Epithelial cell of esophagus (primary cell): ENCODE measurements at places on chromosomes 2 and 18.
A peak's percentile ranks its signal among the peaks of the same experiment; 100 is the strongest.

DNA sequence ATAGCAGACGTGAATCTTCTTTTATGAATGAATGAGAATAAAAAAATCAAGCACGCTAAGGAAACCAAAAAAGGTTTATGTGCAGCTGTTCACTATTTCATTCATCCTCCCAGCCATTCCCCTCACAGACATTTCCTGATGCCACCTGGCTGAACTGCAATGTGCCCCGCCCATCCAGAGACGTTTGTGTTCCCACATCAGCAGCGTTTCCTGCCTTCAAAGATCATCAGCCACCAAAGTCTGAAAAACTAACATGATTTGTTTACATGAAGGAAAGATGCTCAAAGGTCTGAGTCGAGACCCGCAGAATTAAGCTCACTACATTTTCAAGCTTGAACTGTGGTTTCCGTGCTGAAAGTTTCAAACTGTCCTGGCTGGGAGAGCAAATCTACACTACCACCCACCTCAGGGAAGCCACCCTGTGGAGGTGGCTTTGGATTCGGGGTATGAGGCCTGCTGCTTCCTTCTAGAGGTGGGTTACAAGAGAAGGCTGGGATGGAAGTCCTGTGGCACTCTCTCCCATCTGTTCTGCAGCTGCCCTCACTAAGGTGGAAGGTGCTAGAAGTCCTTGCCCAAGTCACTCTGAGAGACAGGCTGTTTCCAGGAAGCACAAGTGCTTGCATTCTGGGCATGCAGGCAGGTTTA is 201.3 kb upstream of the OSR1 start:
- DNase-seq, result peak; percentile 31

DNA sequence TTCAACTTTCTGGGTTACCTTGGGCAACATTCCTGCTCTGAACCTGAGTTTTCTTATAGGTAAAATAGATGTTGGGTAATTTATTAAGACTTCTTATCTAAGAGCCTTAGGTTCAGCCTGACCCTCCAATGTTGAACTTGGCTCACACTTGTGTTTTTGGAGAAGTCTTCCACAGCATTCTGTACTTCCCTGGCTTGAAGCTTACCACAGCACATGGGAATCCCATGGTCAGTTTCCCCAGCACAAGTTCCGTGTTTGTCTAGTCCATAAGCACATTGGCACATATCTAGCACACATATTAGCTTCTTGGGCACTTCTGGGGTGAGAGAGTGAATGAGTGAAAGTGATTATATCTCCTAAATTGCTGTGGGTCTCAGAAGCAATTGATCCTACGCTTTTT is 782.5 kb upstream of the HS6ST1 start:
- no peak for DNase-seq

DNA sequence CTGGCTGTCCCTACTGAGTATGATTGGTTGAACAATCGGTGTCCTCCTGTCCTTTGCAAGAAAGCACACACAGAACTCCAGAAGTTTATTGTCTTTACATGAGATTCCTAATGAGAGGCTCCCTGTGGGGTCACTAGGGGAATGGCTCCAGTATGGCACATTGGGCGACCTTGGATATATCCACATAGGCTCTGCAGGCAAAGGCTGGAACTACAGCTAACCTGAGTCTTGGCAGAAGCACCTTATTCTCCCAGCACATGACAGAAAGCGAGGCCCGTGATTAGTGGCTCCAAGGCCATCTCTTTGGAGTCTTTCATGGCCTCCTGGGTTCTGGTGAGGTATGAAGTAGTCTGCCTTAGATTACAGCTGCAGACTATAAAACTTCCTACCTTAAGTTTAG is 49.0 kb downstream of the ZDBF2 start:
- DNase-seq, result no peak

DNA sequence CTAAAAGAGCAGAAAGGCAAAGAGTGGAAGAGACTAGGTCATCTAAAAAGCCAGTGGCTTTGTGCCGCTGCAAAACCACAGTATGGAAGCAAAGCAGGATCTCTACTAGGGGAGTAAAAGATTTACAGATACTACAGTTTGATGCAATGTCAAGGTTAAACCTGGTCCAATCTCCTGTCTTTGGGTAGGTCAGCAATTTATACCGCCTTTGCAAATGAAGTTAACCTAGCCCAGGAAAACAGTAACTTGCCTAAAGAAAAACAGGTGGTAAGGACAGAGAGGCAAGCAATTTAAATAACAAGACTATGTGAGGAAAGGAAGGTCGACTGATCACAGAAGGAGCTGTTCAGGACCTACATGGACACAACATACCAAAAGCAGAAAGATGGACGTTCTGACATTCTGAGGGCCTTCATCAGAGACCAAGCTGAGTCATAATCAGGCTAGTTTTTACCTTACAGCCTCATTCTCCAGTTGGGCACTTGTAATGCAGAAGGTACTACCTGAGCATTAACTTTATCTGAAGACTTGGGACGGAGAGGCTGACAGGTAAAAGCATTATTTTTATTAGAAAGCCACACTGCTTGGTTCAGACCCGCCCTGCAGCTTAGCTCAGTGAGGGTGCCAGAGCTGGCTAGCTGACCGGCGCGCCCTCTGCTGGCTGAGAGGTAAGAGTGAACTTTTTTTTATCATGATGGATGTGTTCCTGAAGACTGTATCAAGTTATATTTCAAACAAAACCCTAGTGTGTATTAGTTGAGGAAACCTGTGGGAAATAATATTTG is 15.9 kb downstream of the CDKL4 start:
- DNase-seq, result peak; percentile 80

GRCh38 chr2:70583091-70583490 is 29.5 kb upstream of the TGFA start:
- no peak for DNase-seq

DNA sequence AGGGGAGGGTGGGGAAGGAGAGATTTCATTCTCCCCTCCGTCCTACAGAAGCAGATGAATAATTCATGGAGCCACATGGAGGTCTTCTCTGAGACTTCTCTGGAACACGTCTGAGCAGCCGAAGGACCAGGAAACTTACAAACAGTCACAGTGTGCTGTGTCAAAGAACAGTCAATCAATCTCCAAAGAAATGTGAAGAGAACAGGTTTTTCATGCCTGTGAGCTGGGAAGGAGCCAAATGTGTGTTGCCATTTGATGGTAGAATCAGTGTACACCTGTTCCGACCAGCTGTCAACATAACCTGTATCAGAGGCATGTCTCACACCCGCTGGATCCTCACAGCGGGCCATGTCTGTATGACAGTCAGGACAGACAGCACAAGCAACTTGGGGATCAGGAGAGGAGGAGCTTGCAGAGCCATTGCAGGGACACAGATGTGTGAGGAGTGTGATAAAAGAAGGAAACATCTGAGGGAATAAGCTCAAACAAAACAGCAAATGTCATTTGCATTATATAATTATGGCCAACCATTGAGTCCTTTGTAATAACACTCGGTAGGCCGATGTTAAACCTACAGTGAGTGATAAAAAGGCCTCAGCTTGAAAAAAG is 298.5 kb downstream of the EN1 start:
- DNase-seq, result peak; percentile 18

- DNase-seq, result no peak
These were observed 196.5 kb downstream of the TFCP2L1 start for GRCh38 chr2:121088251-121089165.

GRCh38 chr2:23656597-23656973 is 270.3 kb downstream of the ATAD2B start:
- peak; percentile 30 for DNase-seq
